ENCODE measurements at places on chromosomes 16 and 17. TPM values are rescaled to one million over a fixed set of nuclear protein-coding genes. Genes with fewer than 3 reads are reported as not detected.

LSM12 gene
- 39.9 TPM for total RNA-seq

DOC2A gene
- not detected for total RNA-seq

PIPOX gene
- total RNA-seq: 5.3 TPM

CA5A gene
- total RNA-seq: not detected

CUEDC1 gene
- total RNA-seq: 1.8 TPM

CD300LB gene
- 23.9 TPM for total RNA-seq

SLC16A6 gene
- 5.8 TPM for total RNA-seq

C1QL1 gene
- not detected for total RNA-seq

GCGR gene
- not detected for total RNA-seq

CASKIN2 gene
- 0.92 TPM for total RNA-seq

PRSS21 gene
- total RNA-seq: not detected

SCARF1 gene
- total RNA-seq: 9.3 TPM

CETP gene
- total RNA-seq: not detected

SNRNP25 gene
- 10.6 TPM for total RNA-seq

MMP2 gene
- 0.51 TPM for total RNA-seq

TAT gene
- total RNA-seq: not detected

CALB2 gene
- not detected for total RNA-seq

OR4D1 gene
- 2.5 TPM for total RNA-seq

TMEM100 gene
- not detected for total RNA-seq

EVI2B gene
- total RNA-seq: 57.8 TPM

MYH8 gene
- total RNA-seq: not detected

HEATR9 gene
- total RNA-seq: not detected

KRT27 gene
- total RNA-seq: not detected

ZFP3 gene
- total RNA-seq: 4.7 TPM

ZNF785 gene
- total RNA-seq: 33.4 TPM

CFAP97D1 gene
- not detected for total RNA-seq

ALDH3A2 gene
- total RNA-seq: 31.8 TPM

OR2C1 gene
- 0.50 TPM for total RNA-seq

PTX4 gene
- 0.24 TPM for total RNA-seq

CACNB1 gene
- 10.7 TPM for total RNA-seq

SLC16A11 gene
- total RNA-seq: 1.7 TPM

CTCF gene
- 54.4 TPM for total RNA-seq

MYO15B gene
- total RNA-seq: 304 TPM

ZNF423 gene
- total RNA-seq: not detected

ARHGAP44 gene
- not detected for total RNA-seq

CTRB1 gene
- total RNA-seq: not detected

C1QTNF8 gene
- not detected for total RNA-seq

SLC47A1 gene
- total RNA-seq: 2.7 TPM

CHST5 gene
- not detected for total RNA-seq

CCL4 gene
- total RNA-seq: 34.5 TPM

VAMP2 gene
- total RNA-seq: 87.1 TPM

EXOC7 gene
- total RNA-seq: 121 TPM

ITGAD gene
- not detected for total RNA-seq

C1QTNF1 gene
- not detected for total RNA-seq

CLCN7 gene
- total RNA-seq: 117 TPM

KRT9 gene
- not detected for total RNA-seq

All from naive thymus-derived CD4-positive, alpha-beta T cell (primary cell).